Naive thymus-derived CD4-positive, alpha-beta T cell (primary cell): ENCODE measurements at places on chromosomes 16 and 17. TPM values are rescaled to one million over a fixed set of nuclear protein-coding genes. Genes with fewer than 3 reads are reported as not detected.

HOXB7 gene
- total RNA-seq = not detected

ZNF423 gene
- total RNA-seq = not detected

PRR14 gene
- total RNA-seq = 91.9 TPM

SLC22A31 gene
- 4.4 TPM for total RNA-seq

ITGB3 gene
- 0.56 TPM for total RNA-seq

EVPLL gene
- not detected for total RNA-seq

KCNJ18 gene
- not detected for total RNA-seq

C17orf78 gene
- not detected for total RNA-seq

IGF2BP1 gene
- not detected for total RNA-seq
